Jurkat, Clone E6-1 (cell line): ENCODE measurements at places on chromosomes 7 and 10.

- no peak for DNase-seq
Measured at GRCh38 chr7:117274951-117275350, 47.9 kb downstream of the WNT2 start.

DNA sequence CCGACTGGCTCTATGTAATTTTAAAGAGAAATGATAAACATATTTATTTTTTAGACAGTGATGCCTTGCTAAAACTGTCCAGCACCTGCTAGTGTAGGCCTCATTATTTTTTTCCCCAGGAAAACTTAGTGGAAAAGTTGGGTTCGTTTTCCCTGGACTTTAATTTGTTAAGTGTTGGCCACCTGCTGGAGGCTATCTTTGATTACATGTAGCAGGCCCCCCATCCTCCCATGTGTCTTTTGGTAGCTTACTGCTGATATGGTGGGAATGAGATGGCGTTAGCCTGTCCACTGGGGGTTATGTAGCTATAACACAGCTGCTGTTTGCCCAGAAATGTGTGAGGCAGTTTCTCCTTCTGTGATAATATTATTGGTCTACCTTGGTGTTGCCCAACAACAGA, 265.0 kb downstream of the SORCS3 start:
- no peak for DNase-seq

DNA sequence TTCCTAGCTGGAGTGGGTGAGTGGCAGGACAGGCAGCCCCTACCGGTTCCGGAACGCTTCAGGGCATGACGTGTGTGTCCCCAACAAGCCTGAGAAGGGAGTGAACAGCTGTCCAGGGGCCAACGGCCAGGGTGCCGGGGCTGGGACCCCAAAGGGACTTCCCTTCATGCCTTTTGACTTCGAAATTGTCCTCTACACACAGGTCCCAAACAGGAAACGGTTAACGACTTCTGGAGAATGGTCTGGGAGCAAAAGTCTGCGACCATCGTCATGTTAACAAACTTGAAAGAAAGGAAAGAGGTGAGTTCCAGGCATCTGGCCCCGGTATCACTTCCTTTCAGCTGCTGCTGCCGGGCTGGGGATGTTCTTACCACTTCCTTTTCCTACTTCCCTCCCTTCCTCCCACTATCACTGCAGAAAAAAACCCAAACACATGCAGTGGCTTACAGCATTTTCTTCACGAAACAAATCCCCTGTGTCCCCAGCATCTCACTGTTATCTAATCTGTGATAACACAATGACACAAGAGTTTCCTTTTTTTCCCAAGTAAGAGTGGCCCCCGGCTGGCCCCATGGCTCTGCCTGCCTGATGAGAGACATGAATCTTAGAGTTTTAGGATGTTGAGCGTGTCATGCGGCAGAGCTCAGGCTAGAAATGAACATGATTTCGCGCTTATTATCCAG, 63.2 kb downstream of the MKI67 start:
- peak; percentile 88 for DNase-seq

GRCh38 chr7:74006032-74006431, 21.9 kb upstream of the ELN start:
- DNase-seq: no peak

DNA sequence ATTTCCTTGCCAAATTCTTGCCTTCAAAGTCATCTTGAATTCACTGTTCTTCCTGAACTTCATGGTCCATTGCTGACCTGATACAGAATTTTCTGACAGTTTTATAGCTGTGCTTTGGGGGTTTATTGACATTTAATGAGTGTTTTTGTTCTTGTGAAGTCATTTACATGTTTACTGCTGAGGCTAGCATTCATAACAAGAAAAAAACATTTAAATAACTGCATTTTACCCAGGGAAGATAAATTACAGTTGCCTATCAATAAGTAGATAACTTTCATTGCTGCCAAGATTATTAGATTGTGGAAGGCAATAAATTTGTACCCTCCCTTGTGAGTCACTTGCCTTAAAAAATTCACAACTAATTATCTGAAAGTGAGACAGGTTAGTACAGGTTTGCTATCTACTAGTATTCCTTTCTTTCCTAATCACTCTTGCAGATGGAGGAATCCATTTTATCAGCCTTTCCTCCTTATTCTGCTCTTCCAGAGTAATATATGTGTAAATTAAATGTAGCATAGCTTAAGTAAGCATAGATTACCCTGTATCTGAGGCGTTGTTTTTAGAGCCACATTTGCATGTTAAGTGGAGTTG, 178.4 kb downstream of the EXOC4 start:
- DNase-seq: no peak

DNA sequence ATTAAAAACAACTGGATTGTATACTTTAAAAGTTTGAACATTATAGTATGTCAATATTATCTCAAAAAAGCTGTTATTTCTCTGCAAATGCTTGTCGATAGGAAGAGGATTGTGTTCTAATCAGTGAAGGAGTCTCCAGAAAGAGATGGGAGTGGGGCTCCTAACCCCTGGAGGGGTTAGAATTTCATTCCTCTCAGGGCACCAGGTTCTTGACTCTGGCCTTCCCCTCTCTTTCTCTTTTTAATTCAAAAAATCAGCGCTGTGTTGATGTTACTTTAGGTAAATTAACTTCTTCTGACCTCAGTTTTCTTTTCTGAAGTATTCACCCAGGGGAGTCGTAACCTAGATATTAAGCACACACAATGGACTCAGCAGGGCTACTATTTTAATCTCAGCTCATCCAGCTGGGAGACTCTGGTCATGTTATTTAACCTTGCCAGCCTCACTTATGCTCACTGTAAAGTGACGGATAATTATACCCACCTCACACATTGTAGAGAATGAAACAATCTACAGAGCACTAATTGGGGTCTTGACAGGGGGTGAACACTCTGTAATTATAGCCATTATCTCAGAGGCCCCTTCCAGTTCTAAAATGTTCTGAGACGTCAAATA, 59.4 kb downstream of the GCC1 start:
- no peak for DNase-seq

- DNase-seq: no peak
Measured at GRCh38 chr7:33711231-33712019, 193.9 kb upstream of the BMPER start.

DNA sequence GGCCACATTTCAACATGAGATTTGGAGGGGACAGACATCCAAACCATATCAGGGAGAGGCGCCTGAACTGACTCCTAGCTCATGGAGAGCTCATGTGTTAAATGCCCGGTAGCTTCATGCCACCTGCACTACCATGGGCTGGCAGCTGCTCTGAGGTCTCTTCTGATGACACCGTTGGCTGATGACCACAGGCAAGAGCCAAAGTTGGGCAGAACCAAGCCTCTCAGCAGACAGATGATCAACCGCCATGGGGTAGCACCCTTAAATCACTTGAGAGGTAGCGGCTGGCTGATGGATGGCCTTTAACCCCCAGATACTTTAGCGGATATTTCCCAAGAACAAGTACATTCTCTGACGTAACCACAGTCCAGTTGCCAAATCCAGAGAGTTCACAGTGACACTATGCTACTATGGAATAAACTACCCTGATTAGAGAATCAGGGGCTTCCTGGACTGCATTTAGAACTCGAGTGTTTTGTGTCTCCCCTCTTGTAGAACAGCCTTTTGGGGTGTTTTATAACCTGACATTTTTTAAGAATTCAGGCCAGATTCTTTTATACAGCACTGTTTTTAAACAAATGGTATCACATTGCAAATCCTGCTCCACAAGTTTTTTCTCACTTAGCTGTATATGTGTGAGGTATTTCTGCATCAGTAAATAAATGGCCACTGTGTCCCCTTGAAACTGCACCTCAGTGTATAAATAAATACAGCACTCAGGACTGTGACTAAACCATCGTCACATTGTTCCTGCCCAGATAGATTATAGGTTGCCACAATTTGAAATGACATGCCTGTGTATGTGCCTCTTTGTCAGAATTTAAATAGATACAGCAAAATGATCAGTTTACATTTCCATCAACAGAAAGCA, 30.8 kb upstream of the DRGX start:
- DNase-seq: no peak

DNA sequence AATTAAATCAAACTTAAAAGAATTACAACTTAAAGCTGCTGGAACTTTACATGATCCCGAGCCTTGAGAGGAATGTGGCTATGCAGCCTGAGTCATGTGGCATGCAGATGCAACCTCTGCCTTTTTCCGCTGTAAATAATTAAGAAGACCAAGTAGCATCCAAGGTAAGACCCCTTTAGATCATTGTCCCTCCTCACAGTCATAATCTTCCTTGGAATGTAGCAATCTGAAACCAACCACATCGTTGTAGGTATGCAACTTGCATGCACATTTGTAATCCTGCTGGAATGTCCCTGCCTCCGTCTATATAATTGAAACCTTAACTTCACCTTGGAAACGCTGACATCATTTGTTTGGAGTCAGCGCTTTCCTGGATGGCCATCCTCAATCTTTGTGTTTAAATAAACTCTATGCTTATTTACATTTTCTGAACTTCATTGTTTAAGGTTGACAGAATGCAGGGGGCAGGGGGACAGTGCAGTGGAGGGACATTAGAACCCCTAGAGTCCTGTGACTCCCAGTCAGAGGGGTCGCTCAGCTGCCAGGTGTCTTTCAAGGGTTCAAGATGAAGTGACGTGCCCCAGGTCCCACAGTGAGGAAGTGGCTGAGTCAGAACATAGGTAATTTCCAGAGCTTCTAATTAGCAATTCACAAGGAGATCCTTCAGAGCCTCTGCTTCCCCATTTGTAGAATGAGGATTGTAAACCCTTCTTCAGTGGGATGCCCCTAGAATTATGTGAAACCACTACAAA, 110.7 kb downstream of the RALA start:
- no peak for DNase-seq

DNA sequence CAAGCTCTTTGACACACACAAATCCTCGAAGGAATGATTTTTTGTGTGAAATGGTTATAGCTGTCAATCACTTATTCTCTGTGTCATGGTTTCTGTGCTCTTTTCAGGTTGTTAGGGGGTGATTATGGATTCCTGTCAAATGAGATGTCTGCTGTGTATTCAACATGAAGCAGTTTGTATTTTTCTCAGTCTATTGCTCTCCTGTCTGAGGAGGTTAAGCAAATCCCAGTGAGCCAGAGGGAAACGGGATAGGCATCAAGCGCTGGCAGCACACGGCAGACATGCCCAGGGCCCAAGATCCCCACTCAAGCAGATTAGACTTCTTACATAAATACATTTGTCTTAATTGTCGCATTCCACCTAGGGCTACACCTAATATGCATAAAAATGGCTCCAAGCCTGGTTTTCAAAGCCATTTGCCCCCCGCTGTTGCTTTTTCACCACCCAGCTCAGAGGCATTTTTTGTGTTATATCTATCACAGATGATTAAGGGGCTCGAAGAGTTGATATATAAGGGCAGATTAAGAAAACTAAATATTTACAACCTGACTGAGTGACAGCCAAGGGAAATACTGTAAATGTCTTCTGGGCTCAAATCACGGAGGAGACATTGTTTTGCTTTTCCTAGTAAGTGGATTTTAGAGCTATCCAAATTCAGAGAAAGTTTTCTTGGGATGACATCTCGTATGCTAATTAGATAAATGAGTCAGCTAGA, 192.7 kb upstream of the LRGUK start:
- DNase-seq: no peak

DNA sequence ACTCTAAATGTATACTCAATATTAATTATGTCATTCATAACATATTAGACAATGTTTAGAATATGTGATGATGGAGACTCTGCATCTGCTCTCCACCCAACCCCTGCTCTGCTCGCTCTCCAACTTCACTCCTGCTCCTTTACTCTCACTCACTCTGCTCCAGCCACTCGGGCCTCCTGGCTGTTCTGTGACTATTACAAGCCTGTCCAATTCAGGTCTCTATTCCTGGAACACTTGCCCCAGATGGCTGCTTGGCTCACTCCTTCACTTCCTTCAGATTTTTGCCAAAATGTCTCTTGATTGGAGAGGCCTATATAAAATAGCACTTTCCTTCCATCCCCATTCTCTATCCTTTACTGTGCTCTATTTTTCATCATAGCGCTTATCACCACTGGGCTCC, 84.8 kb downstream of the HBP1 start:
- no peak for DNase-seq

- no peak for DNase-seq
Measured at GRCh38 chr10:25465582-25466372, 291.0 kb downstream of the GPR158 start.

- no peak for DNase-seq
Measured at GRCh38 chr10:104601166-104601565, 39.9 kb upstream of the SORCS3 start.
